ENCODE measurements at places on chromosomes 7 and 10.

DNA sequence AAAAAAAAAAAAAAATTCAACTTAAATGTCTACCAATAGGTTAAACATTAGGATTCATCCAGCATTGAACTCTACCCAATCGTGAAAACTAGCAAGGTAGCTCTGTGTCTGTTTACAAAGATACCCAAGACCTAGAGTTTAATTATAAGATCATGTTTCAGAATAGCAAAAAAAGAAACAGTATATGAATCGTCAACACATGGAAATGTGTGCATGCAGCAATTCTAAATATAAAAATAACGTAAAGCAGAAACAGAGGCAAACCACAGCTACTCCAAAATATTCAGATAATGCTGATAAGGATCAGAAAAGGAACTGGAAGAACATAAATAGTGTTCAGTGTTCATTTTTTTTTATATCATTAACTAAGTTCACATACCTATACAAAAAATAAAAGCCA lies 68.7 kb downstream of the AFAP1L2 start:
- DNase-seq: no peak

DNA sequence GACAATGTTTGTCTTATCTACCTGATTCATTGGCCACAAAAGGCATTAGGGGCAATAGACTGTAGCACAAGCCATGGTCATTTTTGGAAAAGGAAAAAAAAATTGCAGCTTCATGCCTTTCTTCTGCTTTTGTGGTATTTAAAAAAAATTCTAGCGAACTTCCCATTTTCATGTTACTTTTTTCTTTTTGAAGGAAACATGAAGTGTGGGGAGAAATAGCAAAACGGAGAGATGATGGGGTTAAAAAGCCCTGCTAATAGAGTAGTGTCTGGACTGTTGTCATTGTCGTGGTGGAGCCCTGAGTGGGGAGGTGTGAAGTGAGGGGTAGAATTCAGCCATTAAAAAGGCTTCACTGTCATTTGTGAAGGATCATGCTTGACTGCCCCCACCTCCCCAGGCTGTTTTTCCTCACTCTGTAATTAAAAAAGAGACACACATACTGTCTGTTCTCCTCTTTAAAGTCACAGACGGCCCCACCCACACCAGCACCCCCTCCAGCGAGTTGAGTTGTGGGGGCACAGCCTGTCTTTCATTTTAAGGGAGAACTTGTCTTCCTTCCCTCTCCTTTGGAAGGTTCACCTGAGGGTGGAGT lies 272.4 kb downstream of the CREB5 start:
- peak; percentile 71 for DNase-seq

DNA sequence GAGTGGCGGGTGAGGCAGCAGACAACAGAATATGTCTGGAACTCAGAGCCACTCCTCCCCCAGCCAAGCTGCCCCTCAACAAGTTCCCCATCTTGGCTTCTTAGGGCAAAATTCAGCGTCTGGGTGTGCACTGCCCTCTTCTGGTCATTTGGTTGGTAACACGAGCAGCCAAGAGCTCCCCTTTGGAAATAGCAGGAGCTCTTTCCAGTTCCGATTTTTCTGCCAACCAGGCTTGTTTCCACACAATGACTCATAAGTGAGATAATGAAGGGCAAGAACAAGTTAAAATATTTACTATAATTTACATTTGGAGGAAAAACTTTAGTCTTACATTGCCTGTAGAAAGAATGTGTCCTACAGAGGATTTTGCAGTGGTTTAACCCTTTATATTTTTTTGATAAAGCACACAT lies 70.5 kb downstream of the ADCYAP1R1 start:
- peak; percentile 86 for DNase-seq

GRCh38 chr7:131231381-131232220 lies 96.1 kb upstream of the MKLN1 start:
- DNase-seq: peak; percentile 79

- no peak for DNase-seq
Observed at GRCh38 chr7:38541440-38541839, 89.7 kb downstream of the AMPH start.
